ENCODE measurements at places on chromosomes 7 and 10. TPM values are rescaled to one million over a fixed set of nuclear protein-coding genes. Genes with fewer than 3 reads are reported as not detected.

The ZDHHC6 gene
- 32.4 TPM for total RNA-seq

The KCNH2 gene
- 2.2 TPM for total RNA-seq

The CASTOR2 gene
- total RNA-seq = 5.5 TPM

The LGI1 gene
- not detected for total RNA-seq

The SKIDA1 gene
- 0.37 TPM for total RNA-seq

The LRRC61 gene
- 6.9 TPM for total RNA-seq

The TMEM213 gene
- total RNA-seq = not detected

The AQP1 gene
- total RNA-seq = 0.83 TPM

The DDX50 gene
- total RNA-seq = 37.6 TPM

DNA sequence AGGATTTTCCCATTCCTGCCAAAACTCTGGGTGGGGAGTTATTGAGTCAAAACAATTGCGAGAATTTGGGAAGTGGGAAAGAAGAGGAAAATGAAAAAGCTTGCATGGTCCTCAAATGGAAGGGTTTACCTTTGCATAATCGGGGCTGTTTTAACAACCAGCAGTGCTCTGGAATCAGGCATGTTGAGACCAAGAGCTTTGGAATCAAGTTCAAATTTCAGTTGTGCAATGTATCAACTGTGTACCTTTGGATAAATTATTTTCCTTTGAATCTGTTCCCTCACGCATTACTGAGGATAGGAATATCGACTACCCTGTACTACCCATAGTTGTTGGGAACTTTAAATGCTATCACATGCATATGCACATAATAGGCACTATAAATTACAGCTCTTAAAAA, 205.5 kb downstream of the JCAD start:
- DNase-seq = no peak

DNA sequence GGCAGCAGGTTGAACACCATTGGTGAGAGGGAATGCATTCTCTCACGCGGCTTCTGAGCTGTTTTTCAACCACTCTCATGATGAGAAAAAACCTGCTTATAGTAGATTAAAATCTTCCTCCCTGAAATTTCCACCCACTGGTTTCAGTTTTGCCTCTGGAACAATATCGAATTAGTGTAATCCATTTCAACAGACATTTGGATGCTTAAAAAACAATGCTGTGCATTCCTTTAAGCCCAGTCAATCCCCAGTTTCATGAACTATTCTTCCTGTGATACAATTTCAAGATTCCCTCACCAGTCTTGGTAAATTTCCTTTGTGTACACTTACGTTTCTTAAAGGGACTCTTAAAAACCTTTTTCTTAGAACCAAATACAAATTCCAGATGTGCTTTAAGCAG, 89.6 kb downstream of the ITIH5 start:
- no peak for DNase-seq

DNA sequence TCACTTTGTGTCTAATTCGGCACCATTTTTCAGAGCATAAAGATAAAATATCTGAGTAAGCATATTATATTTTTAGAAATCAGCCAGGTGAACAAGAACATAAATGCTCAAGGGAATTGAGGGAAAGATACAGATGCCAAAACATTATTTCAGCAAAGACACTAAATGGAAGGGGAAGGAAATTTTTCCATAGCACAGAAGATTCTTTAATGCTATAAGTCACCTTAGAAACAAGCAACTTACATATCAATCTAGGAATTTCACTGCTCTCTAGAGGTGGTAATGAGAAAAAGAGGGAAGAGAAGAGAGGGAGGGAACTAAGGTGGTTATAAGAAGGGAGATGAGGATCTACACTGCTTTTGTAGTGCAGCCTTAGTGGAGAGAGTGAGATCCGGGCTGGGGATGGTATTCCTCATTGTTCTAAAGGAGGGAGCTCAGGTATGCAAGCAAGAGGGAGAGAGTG, 20.4 kb downstream of the ZNF365 start:
- no peak for DNase-seq

GRCh38 chr7:12493863-12494686, 76.4 kb upstream of the SCIN start:
- DNase-seq = no peak

DNA sequence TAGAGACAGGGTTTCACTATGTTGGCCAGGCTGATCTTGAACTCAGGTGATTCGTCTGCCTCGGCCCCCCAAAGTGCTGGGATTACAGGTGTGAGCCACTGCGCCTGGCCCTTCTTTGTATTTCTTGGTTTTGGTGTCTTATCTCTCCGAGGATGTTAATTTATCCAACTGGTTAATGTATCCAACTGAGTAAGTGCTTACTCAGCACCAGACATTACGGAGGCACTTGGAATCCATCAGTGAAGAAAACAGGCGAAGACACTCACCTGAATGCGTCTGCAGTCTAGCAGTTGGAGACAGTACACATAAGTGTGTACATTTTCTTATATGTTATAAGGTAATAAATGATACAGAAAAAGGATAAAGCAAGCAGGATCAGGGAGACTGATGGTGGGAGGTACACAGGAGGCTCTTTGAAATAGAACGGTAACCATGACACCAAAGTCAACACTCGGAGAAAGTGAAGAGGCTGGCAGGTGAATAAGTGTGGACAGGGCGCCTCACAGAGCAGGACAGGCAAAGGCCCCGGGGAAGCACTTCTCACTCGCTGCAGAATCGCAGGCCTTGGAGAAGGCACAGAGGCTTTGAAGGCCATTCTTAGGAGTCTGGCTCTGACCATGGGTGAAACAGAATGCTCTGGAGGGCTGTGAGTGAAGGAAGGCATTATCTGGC, 73.1 kb downstream of the LANCL2 start:
- no peak for DNase-seq

GRCh38 chr7:117165656-117166055, 157.2 kb downstream of the WNT2 start:
- DNase-seq = no peak

DNA sequence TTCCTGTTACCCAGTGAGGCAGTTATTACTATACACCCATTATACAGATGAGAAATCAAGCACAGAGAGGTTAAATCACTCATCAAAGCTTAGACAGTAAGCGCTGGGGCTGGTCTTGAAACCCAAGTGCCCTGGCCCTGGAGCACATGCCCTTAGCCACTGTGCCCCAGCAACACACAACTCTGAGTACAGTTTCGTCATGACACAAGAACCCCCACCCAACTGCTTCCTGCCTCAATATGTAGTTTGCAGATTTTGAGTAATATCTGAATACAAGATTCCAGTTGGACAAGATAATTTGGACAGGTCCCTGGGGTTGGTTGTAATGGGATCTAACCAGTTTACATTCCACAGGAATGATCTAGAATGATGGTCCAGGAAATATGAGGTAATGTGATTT, 62.8 kb downstream of the SH3PXD2A start:
- no peak for DNase-seq

- no peak for DNase-seq
Measured at GRCh38 chr7:71385330-71385729, 253.4 kb downstream of the GALNT17 start.

DNA sequence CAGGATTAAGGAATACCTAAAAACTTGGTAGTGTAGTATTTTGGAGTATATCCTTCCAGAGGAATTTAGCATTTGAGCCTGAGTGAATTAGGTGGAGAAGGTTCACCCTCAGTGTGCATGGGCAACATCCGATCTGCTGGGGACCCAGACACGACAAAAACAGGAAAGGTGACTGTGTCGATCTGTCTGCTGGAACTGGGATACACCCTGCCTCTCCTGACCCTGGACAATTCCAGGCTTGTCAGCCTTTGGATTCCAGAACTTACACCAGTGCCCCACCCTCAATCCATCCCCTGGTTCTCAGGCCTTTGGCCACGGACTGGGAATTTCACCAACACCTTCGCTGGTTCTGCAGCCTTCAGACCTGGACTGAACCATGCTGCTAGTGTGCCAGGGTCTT, 41.9 kb downstream of the PTPRE start:
- no peak for DNase-seq

DNA sequence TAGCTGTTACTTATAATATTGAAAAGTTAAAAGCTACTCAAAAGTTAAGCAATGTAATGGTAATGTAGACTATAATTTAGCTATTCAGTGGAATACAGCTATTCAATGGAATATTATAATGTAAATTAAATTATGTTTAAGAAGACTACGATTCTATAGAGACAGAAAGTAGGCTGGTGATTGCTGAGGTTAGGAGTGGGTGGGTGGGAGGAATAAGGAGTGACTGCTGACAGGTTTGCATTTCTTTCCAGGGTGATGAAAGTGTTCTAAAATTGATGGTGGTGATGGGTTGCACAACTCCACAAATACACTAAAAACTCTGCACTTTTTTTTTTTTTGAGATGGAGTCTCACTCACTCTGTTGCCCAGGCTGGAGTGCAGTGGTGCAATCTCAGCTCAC, 21.4 kb downstream of the DENND2A start:
- DNase-seq = no peak

GRCh38 chr7:157676001-157676400, 339.2 kb downstream of the DNAJB6 start:
- DNase-seq = no peak

GRCh38 chr7:157271315-157271990, 65.4 kb upstream of the DNAJB6 start:
- DNase-seq = no peak

Measured in T-helper 17 cell (primary cell).